ENCODE measurements at places on chromosomes 2 and 18.

GRCh38 chr2:30605197-30605596 lies 158.2 kb downstream of the LCLAT1 start:
- no peak for DNase-seq

DNA sequence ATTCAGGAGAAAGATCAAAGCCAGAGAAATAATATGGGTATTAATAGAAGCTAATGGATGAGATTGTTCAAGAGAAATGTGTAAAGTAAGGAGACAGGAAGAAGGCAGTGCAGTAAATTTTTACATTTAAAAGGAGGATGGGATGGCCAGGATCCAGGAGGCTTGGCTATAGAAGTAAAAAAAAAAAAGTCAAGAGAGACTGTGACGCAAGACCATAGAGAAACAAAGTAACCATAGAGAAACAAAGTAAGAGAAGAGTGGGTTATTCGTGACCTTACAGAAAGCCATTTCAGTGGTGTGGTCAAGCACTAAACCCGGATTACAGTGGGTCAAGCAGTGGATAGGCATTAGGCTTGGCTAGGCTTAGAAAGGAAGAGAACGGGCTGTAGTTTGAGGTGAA lies 10.5 kb upstream of the FAM171B start:
- DNase-seq: no peak

- peak; percentile 69 for DNase-seq
Observed at GRCh38 chr2:179218848-179219594, 45.6 kb downstream of the SESTD1 start.

DNA sequence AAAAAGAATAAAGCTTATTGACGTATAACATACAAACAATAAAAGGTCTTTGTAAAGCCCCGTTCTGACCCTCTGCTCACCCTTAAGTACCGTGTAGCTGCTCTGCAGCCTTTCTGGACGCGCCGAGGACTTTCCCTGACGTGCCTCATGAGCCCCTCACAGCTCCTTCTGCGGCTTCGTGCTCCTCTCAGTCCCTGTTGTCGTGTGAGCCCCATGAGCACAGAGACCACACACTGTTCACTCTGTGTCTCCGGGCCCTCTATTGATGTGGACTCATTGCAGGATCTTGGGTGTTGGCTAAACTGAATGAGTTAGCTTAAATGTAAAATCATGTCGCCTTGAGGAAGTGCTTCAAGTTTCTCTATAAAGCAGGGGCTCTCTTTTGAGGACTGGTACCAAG lies 43.6 kb upstream of the INHBB start:
- peak; percentile 26 for DNase-seq

DNA sequence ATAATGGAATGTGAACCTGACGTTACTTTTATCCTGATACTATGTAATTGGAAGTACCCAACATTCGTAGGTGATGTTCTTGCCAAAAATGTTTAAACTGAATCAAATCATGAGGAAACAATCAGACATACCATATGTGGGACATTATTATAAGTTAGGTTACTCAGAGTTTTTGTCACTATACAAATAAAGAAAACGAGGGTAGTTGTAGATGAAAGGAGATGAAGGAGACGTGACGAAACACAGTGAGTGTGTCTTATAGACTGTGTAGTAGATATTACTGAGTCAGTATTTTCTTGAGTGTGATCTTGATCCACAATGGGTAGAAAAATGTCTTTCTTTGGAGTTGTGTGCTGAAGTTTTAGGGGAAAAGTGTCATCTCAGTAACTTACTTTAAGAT lies 176.8 kb downstream of the ZNF407 start:
- DNase-seq: no peak

DNA sequence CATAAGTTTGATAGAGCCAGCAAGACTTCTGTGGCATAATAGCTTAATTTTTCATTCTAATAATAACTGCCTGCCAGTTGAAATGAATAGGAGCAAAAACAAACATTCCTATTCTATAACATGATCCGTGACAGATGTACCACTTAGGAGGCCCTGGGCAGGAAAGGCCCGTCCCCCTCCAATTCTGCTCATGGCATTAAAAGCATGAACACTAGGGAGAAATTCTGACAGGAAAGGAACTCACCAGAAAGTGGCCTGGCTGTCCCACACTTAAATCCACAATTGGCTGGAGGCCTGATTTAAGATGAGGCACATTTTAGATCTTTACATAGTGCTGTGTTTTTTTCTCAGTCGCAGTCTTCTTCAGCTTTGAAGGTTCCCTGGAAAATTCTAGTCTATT lies 261.9 kb upstream of the ETAA1 start:
- DNase-seq: no peak

GRCh38 chr2:232925153-232925820 lies 55.2 kb downstream of the SNORC start:
- DNase-seq: no peak
